ENCODE measurements at places on chromosomes 6 and 20. TPM values are rescaled to one million over a fixed set of nuclear protein-coding genes. Genes with fewer than 3 reads are reported as not detected.

GRCh38 chr20:50824137-50824536, 29.3 kb downstream of the BCAS4 start:
- H3K27me3 ChIP-seq = no peaks in the 10 kb centered on the region
- no peaks in the 10 kb centered on the region for H3K4me1 ChIP-seq
- no peaks in the 10 kb centered on the region for H3K36me3 ChIP-seq
- peak; percentile 45 for DNase-seq
- H3K27ac ChIP-seq = no peak overlapping the region
- H3K4me3 ChIP-seq = no peak overlapping the region

- no peak for DNase-seq
- no peaks in the 10 kb centered on the region for H3K4me1 ChIP-seq
- no peak overlapping the region for H3K27ac ChIP-seq
- no peak overlapping the region for H3K4me3 ChIP-seq
- no peaks in the 10 kb centered on the region for H3K36me3 ChIP-seq
Measured at GRCh38 chr6:41355952-41356351, 20.5 kb downstream of the NCR2 start.

- H3K36me3 ChIP-seq = no peaks in the 10 kb centered on the region
- H3K27ac ChIP-seq = no peak overlapping the region
- H3K27me3 ChIP-seq = no peaks in the 10 kb centered on the region
- H3K4me1 ChIP-seq = no peaks in the 10 kb centered on the region
- no peak overlapping the region for H3K4me3 ChIP-seq
Measured at GRCh38 chr20:31759836-31760518, 20.9 kb downstream of the TPX2 start.

- peaks cover 3% of the 10 kb centered on the region for H3K27me3 ChIP-seq
- H3K36me3 ChIP-seq = no peaks in the 10 kb centered on the region
- peak overlapping the region; percentile 51 for H3K4me3 ChIP-seq
Measured at GRCh38 chr6:150418827-150419594, 50.2 kb downstream of the IYD start.

DNA sequence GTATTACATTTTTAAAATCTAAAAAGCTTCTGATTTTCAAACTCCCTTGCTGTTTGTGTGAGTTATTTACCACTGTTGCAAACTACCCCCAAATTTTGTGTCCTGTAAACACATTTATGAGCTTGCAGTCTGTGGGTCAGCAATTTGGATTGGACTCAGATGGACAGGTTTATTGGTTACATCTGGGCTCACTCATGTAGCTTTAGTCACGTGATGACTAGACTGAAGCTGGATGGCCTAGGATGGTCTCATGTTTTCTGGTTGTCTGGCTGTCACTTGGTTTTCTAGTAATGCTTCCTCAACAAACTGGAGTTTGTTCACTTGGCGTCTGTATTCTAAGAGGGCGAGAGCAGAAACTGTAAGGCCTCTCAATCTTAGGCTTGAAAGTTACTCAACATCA, 12.2 kb upstream of the C6orf58 start:
- no peak for DNase-seq
- no peaks in the 10 kb centered on the region for H3K27me3 ChIP-seq
- H3K27ac ChIP-seq = no peak overlapping the region
- H3K4me3 ChIP-seq = no peak overlapping the region
- H3K36me3 ChIP-seq = no peaks in the 10 kb centered on the region
- no peaks in the 10 kb centered on the region for H3K4me1 ChIP-seq

DNA sequence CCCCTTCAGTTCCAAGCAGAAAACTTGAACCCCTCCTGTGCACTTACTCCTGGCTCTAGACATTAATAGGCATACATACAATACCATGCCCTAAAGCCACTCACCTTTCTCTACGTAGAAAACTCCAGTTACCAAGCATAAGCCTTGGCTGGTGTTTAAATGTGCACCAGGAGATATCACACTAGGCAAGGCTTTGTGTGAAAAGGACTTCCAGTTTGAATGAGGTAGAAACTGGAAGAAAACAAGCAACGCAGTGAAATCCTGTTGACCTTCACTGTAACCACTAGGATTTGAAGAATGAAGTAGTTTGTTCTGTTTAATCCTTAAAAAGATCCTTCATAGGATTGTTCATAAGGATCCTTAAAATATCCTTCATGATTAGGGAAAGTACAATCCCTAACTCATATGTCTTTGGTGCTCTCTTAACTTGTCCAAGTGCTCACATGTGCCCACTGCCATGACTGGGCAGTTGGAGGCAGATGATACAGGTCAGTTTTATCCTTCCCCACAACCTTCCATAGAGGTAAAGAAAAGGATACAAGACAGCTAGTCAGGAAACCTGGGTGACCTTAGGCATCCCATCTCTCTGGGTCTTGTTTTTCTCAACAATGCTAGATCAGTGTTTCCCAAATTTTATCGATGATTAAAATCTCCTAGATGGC, 9.2 kb upstream of the SCGN start:
- no peaks in the 10 kb centered on the region for H3K27me3 ChIP-seq
- H3K4me1 ChIP-seq = no peaks in the 10 kb centered on the region
- DNase-seq = no peak

- H3K4me1 ChIP-seq = no peaks in the 10 kb centered on the region
- DNase-seq = no peak
- no peak overlapping the region for H3K4me3 ChIP-seq
- no peaks in the 10 kb centered on the region for H3K36me3 ChIP-seq
- no peak overlapping the region for H3K27ac ChIP-seq
- no peaks in the 10 kb centered on the region for H3K27me3 ChIP-seq
Measured at GRCh38 chr20:53760025-53760441, 166.4 kb upstream of the ZNF217 start.

CAGE1 gene
- 0.08 TPM for polyA plus RNA-seq

DNA sequence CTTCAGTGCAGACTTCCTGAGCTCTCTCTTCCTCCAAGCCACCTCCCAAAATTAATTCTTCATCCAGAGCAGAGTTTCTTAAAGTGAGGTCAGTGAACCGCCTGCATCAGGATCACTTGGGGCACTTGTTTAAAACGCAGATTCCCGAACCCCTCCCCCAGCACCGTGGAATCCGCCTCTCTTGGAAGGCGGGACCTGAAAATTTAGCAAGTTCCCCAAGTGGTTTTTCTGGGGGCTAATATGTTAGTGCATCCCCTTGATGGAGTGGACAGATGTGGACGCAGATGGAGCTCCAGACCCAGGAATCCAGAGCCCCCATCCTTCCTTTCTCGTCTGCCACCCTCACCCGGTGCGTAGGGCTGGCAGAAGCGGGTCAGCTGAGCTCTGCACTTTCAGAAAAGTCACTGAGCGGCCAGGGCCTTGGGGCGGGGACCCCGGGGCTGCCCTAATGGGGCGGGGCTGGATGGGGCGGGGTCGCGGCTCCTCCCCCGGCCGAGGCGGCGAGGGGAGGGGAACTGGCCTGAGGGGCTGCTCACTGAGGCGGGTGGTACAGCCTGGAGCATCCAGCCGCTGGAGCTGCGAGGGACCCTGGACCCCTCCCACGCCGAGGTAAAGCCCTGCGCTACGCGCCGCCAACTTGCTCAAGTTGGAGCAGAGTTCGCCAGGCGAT, at the start of the genes DEFB124 and REM1:
DEFB124 (minus strand) TSS at position 370 of the 670 bp plus-strand sequence. CDS start 2,114 bp downstream, outside the sequence.
REM1 (plus strand) TSS at position 531 of the 670 bp plus-strand sequence. CDS start 1,158 bp downstream, outside the sequence.
- no peaks in the 10 kb centered on the region for H3K4me1 ChIP-seq
- peak within 1 kb of the TSS; percentile 55 for H3K4me3 ChIP-seq
- no peaks in the 10 kb centered on the region for H3K36me3 ChIP-seq
- DNase-seq = peak; percentile 38
- H3K27ac ChIP-seq = no peak within 1 kb of the TSS
- peaks cover 18% of the 10 kb centered on the region for H3K27me3 ChIP-seq

GRCh38 chr20:10924644-10925201, 250.9 kb upstream of the JAG1 start:
- no peak overlapping the region for H3K4me3 ChIP-seq
- H3K36me3 ChIP-seq = no peaks in the 10 kb centered on the region
- no peaks in the 10 kb centered on the region for H3K27me3 ChIP-seq
- no peaks in the 10 kb centered on the region for H3K4me1 ChIP-seq
- no peak for DNase-seq

MRPS10 gene
- polyA plus RNA-seq = 48.5 TPM

FAM184A gene
- 0.48 TPM for polyA plus RNA-seq

LPA gene
- not detected for polyA plus RNA-seq

OR2H2 gene
- not detected for polyA plus RNA-seq

- no peaks in the 10 kb centered on the region for H3K4me1 ChIP-seq
- H3K27me3 ChIP-seq = no peaks in the 10 kb centered on the region
- H3K36me3 ChIP-seq = peaks cover 13% of the 10 kb centered on the region
- H3K27ac ChIP-seq = no peak overlapping the region
- no peak overlapping the region for H3K4me3 ChIP-seq
Measured at GRCh38 chr6:109781001-109781400, 89.9 kb downstream of the FIG4 start.
